AG04450 (cell line): ENCODE measurements at places on chromosomes 6 and 20. TPM values are rescaled to one million over a fixed set of nuclear protein-coding genes. Genes with fewer than 3 reads are reported as not detected.

LCA5 gene
- polyA plus RNA-seq = 2.8 and 4.2 TPM in 2 replicates

WASF1 gene
- 15.7 and 22.3 TPM in 2 replicates for polyA plus RNA-seq

ZDHHC14 gene
- polyA plus RNA-seq = 2.1 and 2.2 TPM in 2 replicates

LY6G5C gene
- 2.0 and 2.7 TPM in 2 replicates for polyA plus RNA-seq

BTNL2 gene
- polyA plus RNA-seq = not detected in 2 replicates

ETV7 gene
- polyA plus RNA-seq = 0.41 and 0.81 TPM in 2 replicates

DNA sequence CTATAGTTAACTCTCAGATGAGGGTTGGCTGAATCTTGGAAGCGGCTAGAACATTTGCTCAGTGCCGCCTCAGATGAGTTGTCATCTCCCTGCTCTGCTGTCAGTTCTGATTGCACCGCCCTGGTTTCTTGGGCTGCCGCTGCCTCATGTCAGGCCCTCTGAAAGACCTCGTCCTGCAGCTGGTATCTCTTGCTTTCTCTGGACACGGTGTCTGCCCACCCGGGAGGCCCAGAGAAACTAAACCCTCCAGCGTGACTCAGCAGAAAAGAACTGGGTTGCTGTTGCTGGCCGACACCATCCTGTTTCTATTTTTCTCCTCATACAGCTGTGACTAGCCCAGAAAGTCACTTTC, 355.4 kb downstream of the CD83 start:
- DNase-seq = no peak

- DNase-seq = no peak
Measured at GRCh38 chr20:23049201-23050075, at the start of gene THBD. THBD (minus strand) TSS chr20:23049672; CDS start chr20:23049504, 168 bp downstream.

DNA sequence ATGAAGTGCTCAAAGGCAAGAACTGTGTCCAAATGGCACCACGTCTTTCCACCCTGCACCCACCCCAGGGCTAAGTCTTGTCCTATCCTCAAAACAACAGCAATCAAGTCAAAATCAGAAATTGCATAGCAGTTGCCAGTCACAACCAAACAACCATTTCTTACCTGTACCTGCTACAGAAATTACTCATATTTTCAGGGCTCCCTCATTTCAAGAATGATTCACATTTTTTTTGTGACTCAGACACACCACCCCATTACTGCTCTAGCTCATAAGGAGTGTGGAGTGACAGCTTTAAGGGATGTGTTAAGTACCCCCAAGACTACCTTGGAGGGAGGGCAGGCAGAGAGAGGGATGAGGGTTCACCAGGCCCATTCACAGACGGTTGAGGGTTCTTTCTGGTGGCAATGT, 111.7 kb downstream of the TRERF1 start:
- DNase-seq = no peak

GRCh38 chr6:41073968-41074691, 1.4 kb downstream of the NFYA start:
- DNase-seq = no peak

GRCh38 chr6:15263780-15264374, 18.0 kb downstream of the JARID2 start:
- no peak for DNase-seq

GRCh38 chr6:137861550-137862337, 5.3 kb upstream of the TNFAIP3 start:
- no peak for DNase-seq

DNA sequence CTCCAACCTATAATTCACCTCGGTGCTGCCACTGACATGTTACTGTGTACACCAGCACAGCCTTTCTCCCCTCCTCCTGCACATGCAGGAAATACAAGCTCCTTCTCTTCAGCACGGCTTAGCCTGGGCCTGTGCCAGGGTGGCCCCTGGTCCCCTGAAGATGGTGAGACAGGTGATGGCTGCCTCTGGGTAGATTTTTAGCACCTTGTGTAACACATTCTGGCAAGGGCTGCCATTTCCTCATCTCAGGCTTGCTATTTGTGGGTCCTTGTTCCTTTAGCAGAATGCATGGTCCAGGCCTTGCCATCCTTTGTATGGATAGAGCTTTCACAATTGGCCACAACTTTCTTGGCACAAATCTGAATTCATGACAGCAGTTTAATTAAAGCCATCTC, 151.3 kb downstream of the CDC5L start:
- no peak for DNase-seq

DNA sequence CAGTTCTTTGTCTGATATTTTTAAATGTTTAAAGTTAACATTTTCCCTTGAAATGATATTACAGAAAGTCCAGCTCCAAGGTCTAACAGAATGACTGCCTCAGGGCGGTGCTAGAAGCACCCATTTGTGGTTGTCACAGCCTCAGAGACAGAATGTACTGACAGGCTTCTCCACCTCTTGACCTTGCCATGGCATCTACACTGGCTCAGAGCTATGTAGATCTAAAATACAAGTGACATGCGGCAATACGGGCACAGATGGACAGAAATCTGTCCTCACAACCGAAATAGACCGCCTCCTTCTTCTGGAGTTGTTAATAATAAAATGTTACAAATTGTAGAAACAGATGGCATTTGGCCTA, 167.2 kb upstream of the THEMIS start:
- DNase-seq = no peak

DNA sequence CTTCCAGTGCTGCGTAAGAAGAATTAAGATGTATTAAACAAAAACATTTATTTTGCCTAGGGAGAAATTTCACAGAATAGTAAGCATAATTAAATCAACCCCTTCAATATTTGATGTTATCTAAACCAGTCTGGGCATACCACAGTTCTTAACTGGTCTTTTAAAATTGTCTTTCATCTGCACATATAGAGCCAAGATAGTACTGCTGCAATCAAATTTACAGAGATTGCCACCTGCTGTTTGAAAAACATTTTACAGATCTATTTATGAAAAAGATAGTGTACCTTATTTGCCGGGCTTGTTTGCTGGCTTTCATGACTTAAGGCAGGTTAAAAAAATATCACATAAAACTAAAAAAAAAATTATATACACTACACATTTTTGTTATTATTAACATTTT, 323.2 kb downstream of the ADGRB3 start:
- DNase-seq = no peak

- DNase-seq = no peak
Measured at GRCh38 chr6:34589140-34589539, 33.0 kb upstream of the SPDEF start.
